Stimulated activated CD8-positive, alpha-beta memory T cell treated with anti-CD3 and anti-CD28 coated beads, Interleukin-15, amount 100 ng/mL, for 1 hour (primary cell): ENCODE measurements at places on chromosomes 1 and 21.

- DNase-seq: no peak
Measured at GRCh38 chr1:19922015-19922688, 1.3 kb downstream of the PLA2G2E start.

DNA sequence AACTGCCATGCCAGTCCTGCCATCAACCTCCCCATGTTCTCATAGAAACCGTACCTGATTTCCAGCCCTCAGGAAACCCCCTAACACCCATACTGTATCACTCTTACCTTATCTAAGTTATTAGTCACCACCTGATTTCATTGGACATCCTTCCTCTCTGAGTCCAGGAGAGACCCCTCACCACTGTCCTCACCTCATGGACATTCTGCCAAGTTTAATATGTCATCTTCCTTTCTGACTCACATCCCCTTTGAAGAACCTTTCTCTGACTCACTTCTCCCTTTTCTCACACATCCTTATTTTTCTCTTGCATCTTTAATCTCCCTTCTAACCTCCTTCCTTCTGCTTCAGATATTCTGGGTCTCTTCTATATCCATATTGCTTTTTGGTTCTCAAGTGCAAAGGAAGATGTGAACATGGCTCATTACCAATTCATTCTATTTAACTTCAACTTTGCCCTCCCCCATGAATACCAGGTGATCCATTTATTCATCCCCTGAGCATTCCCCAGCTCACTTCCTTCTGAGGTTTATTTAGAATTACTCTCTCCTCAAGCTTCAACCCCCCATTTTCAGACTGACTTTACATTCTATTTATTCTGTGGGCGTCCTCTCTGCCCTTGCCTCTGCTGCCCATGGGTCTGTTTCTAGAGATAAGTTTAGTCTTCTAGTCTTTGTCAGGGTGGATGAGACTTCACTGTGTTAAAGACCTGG lies 206.8 kb upstream of the ESRRG start:
- no peak for DNase-seq

DNA sequence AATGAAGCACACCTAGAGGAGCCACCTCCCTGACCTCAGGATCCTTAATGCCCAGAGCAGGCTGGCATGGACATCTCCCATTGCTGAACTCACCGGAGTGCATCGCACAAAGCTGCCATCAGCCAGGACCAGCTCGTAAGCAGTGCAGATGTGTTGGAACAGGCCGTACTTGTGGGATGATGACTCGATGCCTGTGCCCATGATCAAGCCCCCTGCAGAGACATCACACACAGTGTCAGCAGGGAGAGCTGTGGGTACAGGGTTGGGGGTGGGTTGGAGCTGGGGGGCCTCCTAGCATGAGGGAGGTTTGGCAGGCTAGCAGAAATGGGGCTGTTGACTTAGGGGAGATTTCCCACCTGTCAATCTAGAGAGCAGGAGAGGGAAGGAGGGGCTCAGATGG lies 12.0 kb downstream of the DHCR24 start:
- DNase-seq: no peak

GRCh38 chr1:206952171-206952570 lies 5.9 kb upstream of the PIGR start:
- DNase-seq: no peak

GRCh38 chr1:178294654-178295053 lies 200.8 kb downstream of the RASAL2 start:
- DNase-seq: no peak

DNA sequence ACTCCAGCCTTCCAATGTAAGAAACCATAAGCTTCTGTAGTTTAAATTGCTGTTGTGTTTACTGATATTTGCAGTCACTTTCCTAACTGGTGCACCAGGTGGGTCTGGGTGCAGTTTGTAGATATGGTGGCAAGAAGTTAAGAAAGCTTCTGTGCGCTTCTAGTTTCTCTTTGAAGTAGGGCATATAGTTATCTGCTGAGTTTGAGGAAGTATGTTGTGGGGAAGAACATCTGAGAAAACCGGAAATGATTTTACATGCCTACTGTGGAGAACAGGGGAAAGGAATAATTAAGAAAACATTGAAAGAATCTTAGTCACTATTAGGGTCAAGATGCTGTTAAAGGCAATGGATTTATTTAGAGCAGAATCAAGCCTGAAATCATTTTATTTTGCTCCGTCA lies 14.9 kb upstream of the SLC44A5 start:
- no peak for DNase-seq

- DNase-seq: no peak
Measured at GRCh38 chr1:216710598-216711333, 12.5 kb downstream of the ESRRG start.

GRCh38 chr1:223742856-223743517 lies 30.6 kb downstream of the CAPN2 start:
- DNase-seq: no peak

DNA sequence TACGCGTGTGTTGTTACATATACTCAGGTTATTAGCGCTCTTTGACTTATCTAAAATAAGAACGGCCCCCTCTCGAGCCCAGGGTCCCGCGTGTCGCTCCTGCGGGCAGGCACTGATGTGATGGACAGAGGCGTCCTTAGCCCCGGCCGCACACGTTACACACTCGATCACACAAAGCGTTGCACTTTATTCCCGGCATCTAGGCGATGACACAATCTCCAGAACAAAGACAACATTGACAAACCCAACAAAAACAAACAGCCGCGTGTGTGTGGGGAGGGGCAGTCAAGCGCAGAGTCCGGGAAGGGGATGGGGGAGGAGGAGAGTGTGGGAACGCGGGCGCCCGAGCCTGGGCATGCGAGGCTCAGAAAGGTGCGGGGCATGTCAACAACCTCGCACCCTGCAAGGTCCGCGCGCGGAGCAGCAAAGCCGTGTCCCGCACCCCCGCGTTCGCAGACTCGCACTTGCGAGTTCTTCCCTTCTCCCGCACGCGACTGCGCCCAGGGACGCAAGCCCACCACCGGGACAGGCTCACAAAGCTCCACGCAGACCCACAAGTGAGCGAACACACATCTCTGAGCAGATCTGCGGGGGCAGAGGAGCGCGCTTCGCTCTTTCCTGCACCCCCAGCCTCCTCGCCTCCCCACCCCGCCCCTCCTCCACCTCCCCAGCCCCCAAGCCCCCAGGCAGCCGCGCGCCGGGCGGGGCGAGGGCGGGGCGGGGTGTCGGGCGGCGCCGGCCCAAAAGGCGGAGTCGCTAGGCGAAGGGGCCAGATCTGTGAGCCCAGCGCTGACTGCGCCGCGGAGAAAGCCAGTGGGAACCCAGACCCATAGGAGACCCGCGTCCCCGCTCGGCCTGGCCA lies at the start of gene EFNA1:
Gene EFNA1 (plus strand): TSS at position 772 of the 862 bp plus-strand sequence. CDS start 102 bp downstream, outside the sequence.
- DNase-seq: no peak

DNA sequence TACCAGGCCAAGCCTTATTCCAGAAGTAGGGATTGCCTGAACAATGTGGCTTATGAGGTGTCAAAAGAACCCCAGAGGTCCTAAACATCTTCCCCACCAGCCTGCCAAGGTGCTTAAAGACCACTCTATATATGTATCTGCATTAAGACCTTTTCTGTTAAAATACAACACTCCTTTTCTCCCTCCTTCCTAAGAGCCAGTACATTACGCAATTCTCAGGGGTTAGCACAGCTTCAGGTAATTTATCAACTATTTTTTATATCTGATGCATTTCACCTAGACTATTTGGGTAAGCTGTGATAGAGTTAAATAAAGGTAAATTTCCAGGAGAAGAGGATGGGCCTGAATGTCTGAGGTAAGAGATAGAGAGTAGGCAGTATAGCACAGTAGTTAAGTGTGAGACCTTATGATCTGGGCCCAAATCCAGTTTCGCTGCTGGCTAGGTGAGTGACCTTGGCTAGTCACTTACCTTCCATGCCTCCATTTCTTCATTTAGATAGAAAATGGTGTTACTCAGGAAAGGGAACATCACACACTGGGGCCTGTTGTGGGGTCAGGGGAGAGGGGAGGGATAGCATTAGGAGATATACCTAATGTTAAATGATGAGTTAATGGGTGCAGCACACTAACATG lies 5.1 kb upstream of the CCN1 start:
- no peak for DNase-seq

DNA sequence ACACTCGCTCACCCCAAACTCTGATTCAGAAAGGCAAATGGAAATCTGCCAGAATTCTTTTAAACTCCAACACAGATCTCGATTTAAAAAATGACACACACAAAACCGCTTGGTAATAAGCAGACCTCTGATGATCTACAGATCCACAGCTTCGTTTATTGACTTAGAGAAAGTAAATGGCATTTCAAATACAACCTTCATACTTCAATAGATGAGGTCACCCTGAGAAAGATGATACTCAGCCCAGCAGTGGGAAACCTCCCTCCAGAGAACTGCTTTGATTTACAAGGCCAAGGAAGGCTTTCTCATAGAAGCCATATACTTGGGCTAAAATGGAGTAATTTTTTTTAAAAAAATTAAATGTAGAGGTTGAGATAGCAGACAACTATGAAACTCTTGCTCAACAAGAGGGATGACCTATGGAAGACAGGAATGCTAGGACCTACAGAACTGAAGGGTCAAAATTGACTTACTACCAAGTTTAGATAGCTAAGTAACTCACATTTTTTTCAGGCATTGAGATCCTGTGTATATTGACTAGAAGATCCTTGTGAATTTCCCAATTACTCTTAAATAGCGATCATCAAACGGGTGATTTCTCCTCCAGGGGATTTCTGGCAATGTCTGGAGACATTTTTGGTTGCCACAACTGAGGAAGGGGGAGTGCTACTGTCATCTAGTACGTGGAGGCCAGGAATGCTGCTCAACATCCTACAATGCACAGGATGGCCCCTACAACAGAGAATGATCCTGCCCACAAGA lies 143.9 kb downstream of the CLIC6 start:
- no peak for DNase-seq

- no peak for DNase-seq
Measured at GRCh38 chr1:11707621-11708276, 16.2 kb downstream of the DRAXIN start.

DNA sequence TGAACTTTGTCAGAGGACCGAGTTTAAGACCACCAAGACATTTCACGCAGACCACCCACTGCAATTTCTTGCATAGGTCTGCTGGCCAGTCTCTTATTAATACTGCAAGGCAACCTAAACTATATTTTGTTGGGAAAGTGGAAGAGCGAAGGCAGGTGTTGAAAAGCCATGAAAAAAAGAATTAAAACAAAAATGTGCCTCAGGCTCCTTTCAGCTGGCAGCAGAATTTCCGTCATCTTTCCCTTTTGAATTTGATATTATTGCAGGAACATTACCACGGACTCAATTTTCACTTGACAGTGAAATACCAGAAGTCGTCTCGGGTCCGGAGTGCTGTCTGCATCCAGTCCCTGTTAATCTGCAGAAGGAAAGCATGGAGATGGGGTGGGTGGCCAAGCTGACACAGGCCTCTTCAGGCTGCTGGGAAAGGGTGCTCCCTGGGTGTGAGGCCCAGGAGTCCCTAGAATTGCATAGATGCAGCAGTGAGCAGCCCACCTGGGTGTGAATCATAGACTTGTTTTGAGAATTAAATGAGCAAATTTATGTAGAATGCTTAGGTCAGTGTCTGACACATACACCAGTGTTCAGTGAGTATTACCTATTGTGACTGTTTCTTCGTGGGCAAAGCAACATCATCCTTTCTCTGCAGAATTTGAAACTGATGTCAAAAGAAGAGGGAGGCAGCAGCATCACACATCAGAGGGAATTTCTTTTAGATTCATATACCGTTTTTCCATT lies 150.7 kb downstream of the PBX1 start:
- DNase-seq: no peak

- no peak for DNase-seq
Measured at GRCh38 chr1:89069951-89070350, 4.9 kb upstream of the GBP1 start.

- DNase-seq: no peak
Measured at GRCh38 chr1:112140743-112141142, 151.3 kb upstream of the KCND3 start.

GRCh38 chr1:219858980-219859379 lies 69.4 kb downstream of the SLC30A10 start:
- no peak for DNase-seq

DNA sequence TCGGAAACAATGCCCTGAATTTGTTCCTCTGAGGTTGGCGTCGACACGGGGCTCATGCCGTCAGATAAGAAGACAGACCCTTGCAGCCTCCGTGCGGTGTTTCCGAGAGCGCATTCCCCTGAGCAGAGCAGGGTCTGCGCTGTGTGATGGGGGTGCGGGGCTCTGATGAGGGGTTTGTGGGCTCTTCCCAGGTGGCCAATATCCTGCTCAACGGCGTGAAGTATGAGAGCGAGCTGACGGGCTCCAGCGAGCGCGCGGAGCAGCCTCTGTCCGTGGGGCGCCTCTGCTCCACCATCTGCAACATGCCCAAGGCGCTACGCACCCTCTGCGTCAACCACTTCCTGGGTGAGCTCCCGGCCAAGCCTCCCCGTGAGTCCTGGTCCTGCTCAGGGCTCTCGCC lies 17.3 kb downstream of the SLC45A1 start:
- no peak for DNase-seq

DNA sequence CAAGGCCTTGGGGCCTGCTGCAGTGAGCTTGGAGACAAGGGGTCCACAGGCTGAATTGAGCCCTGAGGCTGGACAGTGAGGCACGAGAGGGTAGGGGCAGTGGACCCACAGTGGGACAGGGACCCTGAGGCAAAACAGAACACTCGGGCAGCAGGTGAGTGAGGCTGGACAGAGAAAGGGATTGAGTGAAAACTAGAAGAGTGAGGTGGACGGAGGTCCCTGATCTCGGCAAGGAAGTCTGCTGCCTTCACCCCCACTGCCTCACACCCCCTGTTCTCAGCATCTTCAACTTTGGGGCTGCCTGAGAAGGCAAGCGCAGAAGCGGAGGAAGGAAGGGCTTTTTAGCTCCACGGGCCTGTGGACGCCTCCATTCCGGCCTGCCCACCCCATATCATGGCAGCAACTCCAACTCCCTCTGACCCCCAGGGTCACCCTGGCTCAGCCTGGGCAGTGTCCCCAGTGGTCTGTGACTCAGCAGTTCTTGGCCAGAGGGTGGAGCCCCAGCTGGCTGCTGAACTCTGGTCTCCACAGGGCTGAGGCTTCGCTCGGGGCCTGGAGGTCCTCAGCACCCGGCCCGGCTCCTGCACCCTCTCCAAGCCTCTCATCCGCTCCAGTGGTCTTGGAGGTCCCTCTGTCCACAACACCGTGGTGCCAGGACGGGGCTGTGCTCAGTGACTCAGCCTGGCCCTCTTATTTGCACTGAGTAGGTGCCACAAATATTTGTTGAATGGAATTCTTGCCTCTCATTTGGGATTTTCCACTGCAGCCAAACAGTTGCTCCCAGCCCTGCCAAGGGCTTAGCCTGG lies 60.0 kb upstream of the EPS8L3 start:
- no peak for DNase-seq

DNA sequence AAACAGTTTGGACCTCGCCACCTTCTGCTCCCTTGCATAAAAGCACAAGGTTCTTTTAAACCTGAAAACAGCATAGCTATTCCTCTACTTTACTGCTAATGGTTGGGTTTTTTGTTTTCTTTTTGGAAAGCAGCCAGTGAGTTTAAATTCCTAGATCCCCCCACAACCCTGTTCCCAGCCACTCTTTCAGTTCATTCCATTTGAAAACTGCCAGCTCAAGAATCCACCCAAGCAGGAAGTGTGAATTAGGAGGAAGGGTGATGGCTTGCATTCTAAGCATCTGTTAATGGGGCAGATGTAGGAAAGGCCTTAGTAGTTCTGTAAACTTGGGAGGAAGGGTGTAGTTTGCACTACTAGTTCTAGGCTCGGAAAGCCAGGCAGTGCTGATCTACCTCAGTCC lies 172.9 kb upstream of the HOOK1 start:
- no peak for DNase-seq
